ENCODE measurements at places on chromosomes 3 and 15. TPM values are rescaled to one million over a fixed set of nuclear protein-coding genes. Genes with fewer than 3 reads are reported as not detected.

PDCD10 gene
- 39.9 TPM for total RNA-seq

CASR gene
- not detected for total RNA-seq

THUMPD3 gene
- total RNA-seq, result 33.6 TPM

KBTBD13 gene
- 0.13 TPM for total RNA-seq

PRR23B gene
- not detected for total RNA-seq

TNFAIP8L3 gene
- total RNA-seq, result 12.1 TPM

PPP2R3A gene
- total RNA-seq, result 8.5 TPM

ITIH1 gene
- total RNA-seq, result not detected

FBXO40 gene
- not detected for total RNA-seq

SEMA3G gene
- total RNA-seq, result 0.40 TPM

GPR156 gene
- total RNA-seq, result 0.78 TPM

HEXA gene
- total RNA-seq, result 148 TPM

LNP1 gene
- total RNA-seq, result 2.7 TPM

KNL1 gene
- total RNA-seq, result 7.9 TPM

FYCO1 gene
- 10.0 TPM for total RNA-seq

SOX14 gene
- not detected for total RNA-seq

PEAK1 gene
- total RNA-seq, result 27.8 TPM

CCR3 gene
- not detected for total RNA-seq

ANKUB1 gene
- not detected for total RNA-seq

CEP70 gene
- 14.9 TPM for total RNA-seq

THAP10 gene
- 3.1 TPM for total RNA-seq

ALS2CL gene
- total RNA-seq, result 2.1 TPM

TNFSF10 gene
- total RNA-seq, result 2.7 TPM

Data from epithelial cell of alveolus of lung (primary cell).